ENCODE measurements at places on chromosomes 2 and 18. TPM values are rescaled to one million over a fixed set of nuclear protein-coding genes. Genes with fewer than 3 reads are reported as not detected.

KCNJ3 gene
- 0.65 TPM for polyA plus RNA-seq

CTNNA2 gene
- polyA plus RNA-seq, result 0.11 TPM

GRCh38 chr18:75377258-75377657 lies 50.2 kb downstream of the SMIM21 start:
- DNase-seq, result no peak

DNA sequence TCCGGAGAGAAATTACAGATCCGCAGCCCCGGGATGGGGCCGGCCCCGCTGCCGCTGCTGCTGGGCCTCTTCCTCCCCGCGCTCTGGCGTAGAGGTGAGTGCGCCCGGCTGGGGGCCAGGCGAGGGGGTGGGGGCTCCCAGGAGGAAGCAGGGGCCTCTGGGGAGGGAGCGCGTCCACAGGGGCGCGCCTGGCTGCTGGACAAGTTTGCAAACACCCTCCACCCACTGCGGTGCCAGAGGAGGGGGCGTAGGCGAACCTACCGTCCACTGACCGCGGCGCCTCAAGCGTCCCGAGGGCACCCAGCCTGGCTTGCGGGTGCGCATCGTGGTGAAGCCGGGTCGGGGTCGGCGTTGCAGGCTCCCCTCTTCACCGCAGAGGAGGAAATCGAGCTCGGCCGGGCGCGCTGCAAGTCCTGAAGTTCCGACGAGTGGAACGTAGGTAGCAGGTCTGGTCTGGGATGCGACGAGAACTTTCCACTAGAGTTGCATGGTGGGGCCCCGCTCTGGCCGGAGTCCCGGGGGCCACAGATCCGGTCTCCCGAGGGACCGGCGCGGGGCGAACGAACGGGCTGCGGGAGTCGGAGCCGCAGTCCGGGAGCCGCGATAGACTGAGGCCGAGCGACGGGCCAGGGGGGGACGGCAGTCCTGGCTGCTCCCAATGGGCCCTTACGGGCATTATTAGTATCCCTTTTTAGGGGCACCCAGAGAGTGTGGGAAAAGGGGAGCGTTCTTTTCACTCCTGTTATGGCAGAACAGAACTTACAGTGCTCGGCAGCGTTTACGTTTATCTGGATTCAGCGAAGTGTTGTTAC lies 502 bp downstream of the MERTK start:
- DNase-seq, result no peak

TEX44 gene
- polyA plus RNA-seq, result not detected

GRCh38 chr2:130785466-130786055 lies 30.2 kb downstream of the AMER3 start:
- DNase-seq, result no peak

GRCh38 chr2:69997015-69997830 lies 35.8 kb upstream of the ASPRV1 start:
- DNase-seq, result no peak

DNA sequence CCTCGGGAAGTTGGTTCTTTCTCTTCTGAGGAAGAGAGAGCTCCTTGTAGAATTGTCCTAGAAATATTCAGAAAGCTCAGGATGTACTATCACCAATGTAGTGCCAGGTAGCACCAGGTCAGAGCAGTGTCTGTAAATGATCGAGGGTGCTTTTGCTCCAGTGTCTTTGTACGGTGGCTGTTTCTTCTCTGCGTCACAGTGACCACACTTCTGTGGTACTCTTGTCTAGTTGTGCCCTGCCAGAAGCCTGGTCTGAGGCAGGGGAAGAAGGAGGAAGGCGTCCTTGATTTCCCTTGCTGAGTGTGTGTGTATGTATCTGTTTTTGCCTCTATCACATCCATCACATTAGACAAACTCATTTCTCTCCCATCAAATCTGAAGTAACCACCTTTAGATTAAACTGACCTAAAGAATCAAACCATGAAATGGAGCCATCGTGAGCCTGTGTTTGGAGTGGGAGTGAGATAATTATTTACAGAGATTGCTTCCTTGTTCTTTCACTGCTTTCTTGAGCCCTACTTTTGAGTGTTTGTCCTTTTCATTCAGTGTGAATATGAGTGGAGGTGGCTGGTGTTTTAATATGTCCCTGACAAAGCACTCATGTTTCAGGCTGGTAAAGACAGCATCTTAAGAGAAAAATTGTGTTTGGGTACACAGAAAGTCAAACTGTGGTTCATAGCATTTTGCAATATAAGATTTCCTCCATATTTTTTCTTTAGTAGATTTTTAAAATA lies 97.2 kb downstream of the ACOXL start:
- no peak for DNase-seq

DNA sequence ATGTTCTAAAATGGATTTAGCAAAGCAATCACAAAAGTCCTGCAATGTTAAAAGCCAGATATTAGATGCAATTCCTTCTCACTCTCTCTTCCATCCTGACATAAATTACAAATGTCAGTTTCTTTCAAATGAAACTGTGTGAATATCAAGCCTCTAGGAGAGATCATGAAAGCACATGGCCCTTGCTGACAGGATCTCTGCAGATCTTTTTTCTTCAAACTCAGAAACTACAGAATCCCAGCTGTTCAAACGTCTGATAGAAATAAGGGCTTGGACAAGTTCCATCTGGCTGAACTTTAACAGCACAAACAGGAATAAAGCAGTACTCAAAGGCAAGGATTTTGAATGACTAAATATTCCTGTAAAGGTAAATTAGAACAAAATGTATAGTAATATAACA lies 47.6 kb downstream of the PDE1A start:
- DNase-seq, result peak; percentile 64

CRIM1 gene
- 31.7 TPM for polyA plus RNA-seq

CRYGC gene
- polyA plus RNA-seq, result not detected

GRCh38 chr2:102103992-102104871 lies 38.3 kb upstream of the IL1R1 start:
- peak; percentile 75 for DNase-seq

EMX1 gene
- 0.24 TPM for polyA plus RNA-seq

DNA sequence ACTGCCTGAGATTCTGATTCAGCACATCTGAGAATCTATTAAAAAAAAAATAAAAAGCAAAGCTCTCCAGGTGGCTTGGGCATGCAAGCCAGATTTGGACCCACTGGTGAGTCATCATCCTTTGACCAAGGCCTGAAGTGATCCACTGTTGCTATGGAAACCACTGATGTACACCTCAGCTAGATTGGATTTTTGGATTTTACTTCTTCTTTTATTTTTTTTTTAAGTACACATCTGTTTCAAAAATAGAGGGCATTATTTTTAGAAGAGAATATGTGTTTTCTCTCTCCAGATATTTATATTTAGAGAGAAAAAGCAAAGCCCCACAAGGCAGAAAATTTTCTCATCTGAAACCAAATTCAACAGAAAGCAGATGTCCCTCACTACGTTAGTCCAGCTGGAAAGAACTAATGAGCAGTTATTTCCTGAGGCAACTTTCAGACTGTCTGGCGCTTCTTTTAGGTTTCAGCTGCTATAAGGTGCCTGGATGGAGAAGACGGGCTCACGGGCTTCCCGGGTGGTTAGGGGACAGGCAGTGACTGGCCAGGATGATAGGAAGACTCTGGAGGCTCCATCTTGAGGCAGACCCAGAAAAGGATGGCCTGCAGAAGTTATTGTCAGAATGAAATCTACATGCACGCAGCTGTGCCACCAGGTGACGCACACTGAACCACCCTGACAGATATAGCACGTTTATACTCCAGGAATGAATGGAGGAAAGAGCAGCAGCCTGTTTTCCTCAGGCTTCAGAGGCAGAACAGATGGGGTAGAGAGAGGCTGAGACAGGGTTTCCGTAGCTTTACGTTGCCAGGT lies 50.5 kb downstream of the MRPL35 start:
- no peak for DNase-seq

DNA sequence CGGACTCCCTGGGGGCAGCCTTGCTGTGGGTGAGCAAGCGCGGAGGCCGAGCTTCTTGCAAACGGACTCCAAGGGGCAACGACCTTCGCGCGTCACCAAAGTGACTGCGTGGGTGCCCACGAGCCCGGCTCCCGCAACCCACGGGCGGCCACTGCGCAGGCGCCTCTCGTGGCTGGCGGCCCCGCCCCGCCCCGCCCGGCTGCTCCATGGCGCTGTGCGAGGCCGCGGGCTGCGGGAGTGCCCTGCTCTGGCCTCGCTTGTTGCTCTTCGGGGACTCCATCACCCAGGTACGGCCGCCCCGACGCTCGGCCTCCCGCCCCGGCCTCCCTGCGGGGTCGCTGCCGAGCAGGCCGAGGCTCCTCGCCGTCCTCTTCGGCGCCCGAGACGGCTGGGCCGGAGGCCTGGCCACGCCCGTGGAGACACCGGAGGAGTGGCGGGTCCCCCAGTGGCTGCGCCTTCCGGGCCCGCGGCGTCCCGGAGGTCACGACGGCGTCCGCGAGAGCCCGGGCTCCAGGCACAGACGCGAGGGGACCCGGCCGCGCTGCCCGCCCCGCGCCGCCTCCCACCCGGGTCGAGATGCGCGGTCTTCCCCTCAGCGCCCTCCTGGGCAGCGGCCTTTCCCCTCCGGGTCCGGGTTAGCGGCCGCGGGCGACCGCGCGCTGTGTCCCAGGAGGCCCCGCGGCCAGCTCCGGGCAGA lies at the start of gene IAH1:
IAH1 (plus strand) TSS at position 191 of the 697 bp plus-strand sequence; CDS start at position 207, 16 bp downstream.
- DNase-seq, result peak; percentile 59

GAREM2 gene
- 7.2 TPM for polyA plus RNA-seq

DNA sequence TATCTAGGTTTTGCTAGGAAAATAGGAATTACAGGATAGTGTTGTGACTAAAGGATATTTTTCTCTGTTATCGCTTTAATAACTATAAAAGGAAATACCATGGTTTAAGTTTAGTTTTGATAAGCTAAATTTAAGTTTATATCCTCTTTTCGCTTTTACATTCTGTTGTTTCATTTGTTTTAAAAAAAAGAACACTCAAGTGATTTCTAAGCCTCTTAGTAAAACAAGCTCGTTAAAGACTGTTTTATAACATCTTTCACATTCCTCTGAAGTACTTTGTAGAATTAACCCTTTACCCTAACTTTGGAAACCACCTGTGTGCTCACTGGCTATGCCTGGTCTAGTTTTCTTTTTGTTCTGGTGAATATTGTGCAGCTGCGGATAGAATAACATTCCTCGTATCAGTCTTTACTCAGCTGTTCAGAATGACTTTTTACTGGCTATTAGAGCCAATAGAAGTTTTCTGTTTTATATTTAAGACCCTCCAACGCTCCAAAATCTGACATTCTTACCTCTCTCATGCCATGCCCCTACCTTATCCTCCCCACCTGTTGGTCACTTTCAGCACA lies 183.1 kb downstream of the PTPRM start:
- DNase-seq, result no peak

- DNase-seq, result no peak
These were observed 166.3 kb downstream of the RAB3GAP1 start for GRCh38 chr2:135218426-135218825.

- DNase-seq, result no peak
These were observed 2.2 kb upstream of the MAPRE2 start for GRCh38 chr18:35038881-35039491.

GAL3ST2 gene
- 0.28 TPM for polyA plus RNA-seq

DNA sequence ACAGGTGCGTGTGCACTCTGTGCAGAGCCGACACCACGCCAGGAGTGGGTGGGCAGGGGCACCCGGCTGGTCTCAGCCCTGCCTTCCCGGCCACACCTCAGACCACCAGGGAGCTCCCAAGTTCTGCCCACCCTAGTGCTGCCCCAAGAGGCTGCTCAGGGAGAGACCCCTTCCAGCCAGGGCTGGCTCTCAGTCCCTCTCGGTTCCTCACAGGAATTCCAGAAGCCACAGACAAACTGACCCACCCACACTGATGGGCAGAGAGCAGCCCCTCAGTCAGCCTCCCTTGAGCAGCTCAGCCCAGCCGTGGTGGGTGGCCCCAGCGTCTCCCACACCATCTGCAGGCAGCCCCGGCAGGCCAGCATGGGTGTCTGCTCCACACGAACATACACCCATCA lies 33.8 kb downstream of the GPC1 start:
- DNase-seq, result no peak

DNA sequence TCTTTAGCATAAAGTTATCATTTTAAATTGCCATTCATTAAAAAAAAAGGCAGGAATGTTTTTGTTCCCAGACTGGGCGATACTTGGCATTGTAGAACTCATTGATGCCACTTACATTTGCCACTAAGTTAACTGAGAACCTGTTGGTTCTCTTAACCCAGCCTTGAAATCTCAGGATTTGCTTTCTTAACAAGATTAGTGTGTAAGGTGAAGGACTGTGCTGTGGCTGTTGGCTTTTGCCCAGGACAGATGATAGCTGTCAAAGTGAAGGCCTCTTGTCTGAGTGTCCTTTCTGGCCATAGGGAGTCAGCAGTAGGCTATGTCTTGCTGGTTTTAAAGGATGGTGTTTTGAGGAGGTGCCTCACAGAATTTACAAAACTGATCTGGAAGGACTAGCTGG lies 2.6 kb downstream of the DPYSL5 start:
- no peak for DNase-seq

COBLL1 gene
- 21.6 TPM for polyA plus RNA-seq

LOXL3 gene
- polyA plus RNA-seq, result 8.4 TPM

TLX2 gene
- polyA plus RNA-seq, result not detected

DNA sequence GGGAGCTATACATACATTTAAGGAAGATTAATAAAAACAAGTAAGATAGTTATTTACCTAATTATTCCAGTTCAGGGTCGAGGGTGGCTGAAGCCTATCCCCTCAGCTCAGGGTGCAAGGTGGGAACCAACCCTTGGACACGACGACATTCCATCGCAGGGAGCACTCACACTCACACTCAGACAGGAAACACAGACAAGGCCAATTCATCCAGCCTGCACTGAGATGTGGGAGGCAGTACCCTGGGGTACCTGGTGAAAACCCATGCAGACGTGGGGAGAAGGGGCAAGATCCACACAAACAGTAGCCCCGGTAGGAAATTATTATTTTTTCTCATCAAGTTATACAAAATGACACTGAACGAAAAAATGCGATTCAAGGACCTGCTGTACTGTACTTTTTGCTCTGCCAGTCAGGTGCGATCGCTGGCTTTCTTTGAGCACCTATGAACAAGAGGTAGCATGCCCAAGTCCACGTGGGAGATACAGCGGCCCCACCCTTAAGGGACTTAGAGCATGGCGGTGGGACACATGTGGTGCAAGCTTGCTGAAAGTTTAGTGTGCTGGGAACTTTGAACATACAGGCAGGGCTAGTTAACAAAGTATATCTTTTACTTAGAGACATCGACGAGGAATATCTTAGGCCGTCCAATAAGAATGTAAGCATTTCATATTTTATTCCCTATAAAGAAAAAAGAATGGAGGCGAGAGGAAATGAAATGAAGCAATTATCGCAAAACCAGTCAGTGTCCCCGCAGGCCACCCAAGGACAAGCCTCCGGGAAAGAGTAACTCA lies 624 bp downstream of the METTL8 start:
- peak; percentile 35 for DNase-seq

SNTG2 gene
- 0.24 TPM for polyA plus RNA-seq

DNA sequence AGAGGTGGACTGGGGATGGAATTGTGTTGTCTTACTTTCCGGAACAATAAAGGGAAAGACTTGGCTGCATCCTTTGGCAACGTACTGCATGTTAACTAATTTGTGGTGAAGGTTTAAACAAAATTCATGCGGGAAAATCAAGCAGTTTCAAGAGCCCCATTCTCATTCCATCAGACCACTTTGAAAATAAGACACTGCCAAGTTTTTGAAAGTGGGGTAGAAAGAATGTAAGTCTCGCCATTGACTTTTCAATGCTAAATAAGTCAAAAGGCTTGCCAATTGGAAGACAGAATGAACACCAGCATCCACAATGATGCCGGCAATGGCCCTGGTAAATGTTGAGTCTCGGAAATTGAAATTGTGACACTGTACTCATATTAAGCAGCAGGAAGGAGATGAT lies 322.0 kb downstream of the RND3 start:
- no peak for DNase-seq

GRCh38 chr2:120887320-120887697 lies 151.6 kb downstream of the GLI2 start:
- peak; percentile 62 for DNase-seq

GRCh38 chr2:122683018-122683417 lies 927.6 kb downstream of the TSN start:
- DNase-seq, result no peak

FBLN7 gene
- 13.9 TPM for polyA plus RNA-seq
